Hippocampal formation (tissue), 2 donors: ENCODE measurements at places on chromosomes 7 and 10.

GRCh38 chr10:19629567-19629966, 186.7 kb upstream of the PLXDC2 start:
- peak; percentile 55 for DNase-seq

- no peak for DNase-seq
Measured at GRCh38 chr7:110921595-110922151, 169.3 kb upstream of the LRRN3 start.

GRCh38 chr7:11737723-11738122, 94.3 kb downstream of the THSD7A start:
- no peak for DNase-seq

- DNase-seq, result no peak
Measured at GRCh38 chr7:17302575-17303142, 4.2 kb downstream of the AHR start.

DNA sequence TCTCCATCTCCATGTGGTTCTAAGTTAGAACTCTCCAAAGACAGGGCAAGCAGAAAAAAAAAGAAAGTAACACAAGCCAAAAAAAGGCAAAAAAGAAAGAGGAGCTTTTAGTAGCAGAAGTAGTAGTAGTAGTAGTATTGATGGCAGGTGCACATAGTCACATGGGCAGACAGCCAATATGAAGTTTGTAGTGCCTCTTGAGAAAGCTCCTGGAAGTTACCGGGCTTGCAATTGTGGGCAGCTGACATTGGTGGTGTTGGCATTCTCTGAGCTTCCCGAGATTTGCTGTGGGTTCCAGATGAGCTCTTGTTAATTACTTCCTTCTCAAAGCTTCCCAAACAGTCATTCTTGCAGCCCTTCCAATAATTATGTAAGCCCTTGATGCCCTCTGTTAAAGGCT, 1128.5 kb downstream of the TYW1 start:
- DNase-seq, result no peak

DNA sequence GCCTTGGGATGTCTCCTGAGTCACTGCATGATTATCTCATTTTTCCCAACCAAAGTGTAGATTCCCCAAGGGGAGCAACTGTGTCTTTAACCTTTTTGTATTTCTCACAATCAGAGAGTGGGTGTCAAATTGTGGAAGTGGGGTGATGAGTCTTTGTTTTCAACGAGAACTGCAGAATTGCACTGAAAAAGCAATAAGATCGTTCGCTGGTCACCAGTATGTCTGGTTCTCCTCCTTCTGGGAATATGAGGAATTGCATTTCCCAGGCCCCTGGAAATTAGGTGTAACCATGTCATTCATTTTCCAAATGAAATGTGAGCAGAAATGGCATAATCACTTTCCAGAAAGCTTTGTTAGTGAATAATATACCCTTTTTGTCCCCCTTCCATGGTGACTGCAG, 326.9 kb downstream of the GPAM start:
- no peak for DNase-seq

DNA sequence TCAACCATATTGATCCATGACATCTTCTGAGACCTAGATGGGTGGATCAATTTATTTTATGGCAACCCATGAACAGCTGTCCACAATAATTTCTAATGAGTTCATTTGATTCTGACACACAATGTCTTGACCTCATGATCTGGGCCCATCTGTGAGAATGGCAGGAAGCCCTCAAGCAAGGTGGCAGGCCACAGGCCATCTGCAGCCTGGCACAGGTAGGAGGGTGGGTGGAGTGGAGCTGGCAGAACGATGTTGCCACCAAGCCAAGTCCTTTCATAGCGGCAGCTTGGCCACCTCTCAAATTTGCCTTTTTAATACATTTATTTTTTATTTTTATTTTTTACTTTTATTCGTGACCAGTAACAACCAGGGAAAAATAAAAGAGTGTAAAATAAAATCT, 1181.6 kb upstream of the SORCS1 start:
- no peak for DNase-seq

GRCh38 chr10:31340343-31340742, 21.3 kb downstream of the ZEB1 start:
- DNase-seq, result no peak

DNA sequence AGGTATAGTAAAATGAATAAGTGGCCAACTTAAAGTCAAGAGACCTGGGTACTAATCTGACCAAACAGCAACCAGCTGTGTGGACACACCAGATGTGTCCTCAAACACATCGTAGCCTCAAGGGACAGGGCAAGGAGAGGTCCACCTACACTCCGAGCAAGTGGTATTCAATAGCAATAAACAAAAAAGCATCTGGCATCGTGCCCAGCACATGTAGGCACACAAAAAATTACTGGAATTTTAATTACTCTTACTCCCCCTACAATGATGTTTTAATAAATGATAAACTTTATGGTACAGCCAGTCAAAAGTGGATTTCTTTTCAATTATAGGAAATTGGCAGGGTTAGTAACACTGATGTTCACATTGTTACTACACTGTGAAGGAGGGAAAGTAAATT, 3.5 kb upstream of the RGS10 start:
- DNase-seq, result no peak

GRCh38 chr10:71684356-71685173, 35.0 kb downstream of the C10orf105 start:
- no peak for DNase-seq

GRCh38 chr7:72925546-72926120, 738 bp downstream of the POM121 start:
- DNase-seq, result no peak

DNA sequence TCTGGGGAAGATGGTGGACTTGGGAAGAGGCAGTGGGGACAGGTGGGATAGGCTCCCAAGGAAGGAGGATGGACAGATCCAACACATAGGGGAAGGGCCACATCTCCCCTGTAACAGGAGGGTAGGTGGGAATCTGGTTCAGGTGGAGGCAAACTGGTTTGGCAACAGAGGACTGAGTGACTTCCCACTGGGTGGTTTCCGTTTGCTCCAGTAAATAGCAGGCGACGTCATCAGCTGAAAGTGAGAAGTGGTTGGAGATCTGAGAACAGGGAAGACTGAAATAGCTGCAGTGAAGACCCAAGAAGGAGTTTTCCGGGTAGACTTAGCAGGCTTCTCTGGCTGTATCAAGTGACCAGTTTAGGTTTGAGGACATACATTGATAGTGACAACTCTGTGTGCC, 504.4 kb downstream of the GALNT17 start:
- DNase-seq, result no peak

DNA sequence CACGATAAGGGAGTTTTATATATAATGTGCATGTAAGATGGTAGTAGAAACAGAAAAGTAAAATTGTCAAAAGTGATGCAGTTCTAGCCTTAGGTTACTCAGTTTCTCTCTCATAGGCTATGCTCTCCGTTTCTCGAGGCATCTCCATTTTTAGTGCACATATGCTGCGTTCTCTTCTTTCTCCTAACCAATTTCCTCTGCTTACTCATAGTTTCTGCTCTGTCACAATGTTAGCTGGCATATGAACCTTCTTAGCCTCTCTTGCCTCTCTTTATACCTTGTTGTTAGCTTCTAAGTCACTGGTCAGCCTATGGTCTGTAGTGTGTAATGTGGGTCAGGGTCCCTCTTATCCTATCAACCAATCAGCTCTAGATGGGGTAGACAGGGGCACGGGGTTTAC, 280.6 kb upstream of the ETV1 start:
- no peak for DNase-seq

DNA sequence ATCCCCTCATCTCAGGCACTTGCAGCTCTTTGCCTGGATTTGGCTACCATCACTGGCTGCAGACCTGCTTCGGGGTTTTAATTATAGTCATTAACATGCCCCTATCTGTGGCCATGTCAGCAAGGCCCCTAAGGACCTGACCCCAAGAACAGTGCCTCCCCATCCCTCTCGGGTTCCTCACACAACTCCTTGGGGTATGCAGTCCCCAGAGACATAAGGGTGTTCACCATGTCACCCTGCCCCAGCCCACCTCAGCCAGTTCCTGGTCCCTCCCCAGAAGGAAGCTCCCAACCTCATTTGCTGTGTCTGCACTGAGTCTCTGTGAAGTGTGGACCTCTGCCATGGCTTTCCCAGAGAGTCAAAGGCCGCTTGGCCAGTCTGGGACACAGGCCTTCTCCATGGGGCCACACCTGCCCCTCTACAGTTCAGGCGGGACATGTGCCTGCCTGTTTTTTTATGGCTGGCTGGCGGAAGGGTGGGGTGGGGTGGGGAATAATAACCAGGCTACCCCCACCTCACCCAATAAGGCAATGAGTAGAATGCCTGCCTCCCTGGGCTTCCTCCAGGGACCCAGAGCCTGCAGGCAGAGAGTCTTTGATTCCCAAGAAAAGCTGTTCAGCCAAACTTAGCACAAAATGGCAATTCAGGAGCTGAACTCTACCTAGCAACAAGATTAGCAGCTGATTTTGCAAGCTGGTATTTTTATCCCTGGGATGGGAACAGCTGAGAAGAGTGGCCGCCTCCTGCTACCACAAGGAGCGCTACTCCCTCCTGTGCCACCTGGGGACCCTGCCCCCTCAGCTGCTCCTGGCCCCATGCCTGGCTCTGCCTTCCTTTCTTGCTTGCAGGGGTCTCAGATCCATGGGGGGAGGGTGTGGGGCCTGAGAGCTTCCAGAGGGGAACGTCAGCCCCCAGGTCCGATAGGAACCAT, 23.7 kb upstream of the CAMK2B start:
- DNase-seq, result no peak

DNA sequence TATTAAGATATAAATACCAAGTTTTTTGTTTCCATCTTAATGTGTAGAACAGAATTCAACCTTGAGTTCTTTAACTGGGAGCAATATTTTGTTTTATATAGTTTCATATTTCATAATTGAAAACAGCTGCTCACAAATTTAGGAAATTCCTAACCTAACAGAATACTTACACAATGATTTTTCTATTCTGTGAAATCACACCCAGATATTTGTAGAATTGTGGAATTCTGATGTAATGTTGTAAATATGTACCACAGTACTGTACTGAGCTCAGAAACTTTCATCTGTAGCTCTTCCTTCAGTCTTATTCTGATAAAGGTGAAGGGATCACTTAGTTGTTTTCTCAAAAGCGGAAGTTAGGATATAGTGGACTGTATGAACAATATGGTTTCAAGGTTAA, 143.4 kb upstream of the GLI3 start:
- DNase-seq, result no peak

- DNase-seq, result no peak
Measured at GRCh38 chr10:107379601-107380000, 215.1 kb upstream of the SORCS1 start.

DNA sequence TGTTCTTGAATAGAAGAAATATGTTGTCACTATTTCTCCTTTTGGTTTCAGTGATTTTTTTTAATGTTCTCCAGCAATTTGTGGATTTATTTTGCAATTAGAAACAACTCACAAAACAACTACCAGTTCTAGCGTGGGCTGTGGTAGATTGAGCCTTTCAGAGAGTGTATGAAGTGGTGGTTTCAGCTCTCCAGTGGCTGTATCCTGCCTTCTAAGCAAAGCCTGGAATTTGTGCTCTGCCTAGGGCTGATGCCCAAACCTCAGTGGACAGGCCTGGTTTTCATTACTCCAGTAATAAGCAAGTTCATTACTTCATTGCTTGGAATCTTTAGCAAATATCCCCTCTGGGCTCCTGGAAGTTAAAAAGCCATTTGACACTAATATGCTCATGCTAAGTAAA, 35.9 kb downstream of the APBB1IP start:
- no peak for DNase-seq

DNA sequence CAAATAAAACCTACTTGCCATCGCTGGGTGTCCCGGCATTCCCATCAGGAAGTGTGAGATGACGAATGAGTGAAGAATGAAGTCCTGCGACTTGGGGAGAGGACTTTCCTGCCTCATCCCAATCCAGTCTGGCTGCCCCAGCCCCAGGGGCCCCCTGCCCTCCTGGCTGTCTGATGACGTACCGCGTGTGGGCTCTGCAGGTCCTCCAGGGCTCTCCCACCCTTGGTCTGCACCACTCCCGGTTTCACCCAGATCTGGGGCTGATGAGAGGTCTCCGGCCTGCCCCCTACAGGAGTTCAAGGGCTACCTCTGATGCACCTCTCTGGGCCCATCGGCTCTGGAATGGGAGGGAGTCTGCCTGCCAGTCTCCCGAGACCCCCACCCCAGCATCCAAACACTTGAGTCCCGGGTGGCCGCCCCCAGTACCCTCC, 9.8 kb downstream of the ATP6V1F start:
- no peak for DNase-seq

- no peak for DNase-seq
Measured at GRCh38 chr7:81068-81925, 111.1 kb upstream of the FAM20C start.

- no peak for DNase-seq
Measured at GRCh38 chr10:78876449-78876848, 192.3 kb upstream of the ZMIZ1 start.

GRCh38 chr7:106260136-106260561, 24.6 kb downstream of the NAMPT start:
- no peak for DNase-seq

GRCh38 chr7:151999424-152000090, 25.9 kb upstream of the GALNT11 start:
- no peak for DNase-seq

DNA sequence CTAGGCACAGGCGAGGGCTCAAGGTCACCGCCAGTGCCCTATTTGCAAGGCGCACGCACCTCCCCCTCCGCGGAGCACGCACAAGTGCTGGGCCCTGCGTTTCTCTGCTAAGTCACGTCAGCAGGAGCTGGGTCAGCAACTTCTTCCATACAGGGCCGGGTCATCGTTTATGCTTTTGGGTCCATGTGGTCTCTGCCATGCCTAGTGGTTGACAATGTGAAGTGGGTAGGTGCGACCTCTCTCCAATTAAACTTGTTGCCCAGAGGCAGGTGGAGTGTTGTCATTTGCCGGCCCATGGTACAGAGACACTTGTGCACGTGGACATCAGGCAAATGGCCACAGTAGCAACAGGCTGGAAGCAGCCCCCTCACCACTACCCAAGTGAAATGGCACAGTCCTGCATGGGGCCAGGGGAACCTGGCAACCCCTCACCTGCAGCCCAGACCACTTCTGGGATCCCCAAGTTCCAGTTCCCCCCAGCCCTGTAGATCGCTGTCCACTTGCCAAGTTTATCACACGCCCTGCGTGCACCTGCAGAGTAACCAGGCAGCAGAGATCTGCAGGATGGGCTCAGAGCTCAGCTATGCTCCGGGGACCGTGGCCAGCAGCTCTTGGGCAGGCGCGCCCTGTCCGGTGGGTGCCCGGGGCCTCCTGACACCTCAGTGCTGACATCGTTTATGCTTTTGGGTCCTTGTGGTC, 86.1 kb upstream of the PPP2R2D start:
- DNase-seq, result no peak

- DNase-seq, result no peak
Measured at GRCh38 chr10:34866848-34867247, 51.8 kb upstream of the PARD3 start.

DNA sequence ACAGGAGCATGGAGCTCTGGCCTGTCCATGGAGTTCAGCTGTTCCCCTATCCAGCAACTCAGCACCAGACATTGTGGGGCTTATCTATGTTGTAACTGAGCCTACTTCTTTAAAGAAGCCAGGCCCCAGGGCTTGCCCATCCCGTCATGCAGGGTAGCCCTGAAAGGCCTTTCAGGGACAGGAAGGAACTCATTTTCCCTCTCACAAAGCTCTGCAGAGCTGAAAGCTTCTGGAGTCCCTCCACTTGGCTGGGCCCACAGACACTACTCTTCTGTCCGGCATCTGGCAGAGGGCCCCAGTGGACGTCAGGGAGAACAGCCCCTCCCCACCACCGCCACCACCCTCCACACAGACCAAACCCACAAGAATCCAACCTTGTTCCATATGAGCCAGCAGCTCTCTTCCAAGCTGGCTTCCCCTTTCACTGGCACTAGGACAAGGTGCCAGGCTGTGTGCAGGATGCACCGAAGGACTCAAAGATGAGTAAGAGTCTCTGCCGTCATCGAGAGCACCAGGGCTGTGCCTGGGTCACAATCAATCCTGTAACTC, 33.1 kb downstream of the DENND2A start:
- DNase-seq, result peak; percentile 83

GRCh38 chr10:78476156-78476555, 442.5 kb downstream of the RPS24 start:
- DNase-seq, result no peak
